ENCODE measurements at places on chromosomes 3 and 15.
A peak's percentile ranks its signal among the peaks of the same experiment; 100 is the strongest.

- DNase-seq, result no peak
These were observed 75.9 kb upstream of the SPRED1 start for GRCh38 chr15:38176691-38177090.

DNA sequence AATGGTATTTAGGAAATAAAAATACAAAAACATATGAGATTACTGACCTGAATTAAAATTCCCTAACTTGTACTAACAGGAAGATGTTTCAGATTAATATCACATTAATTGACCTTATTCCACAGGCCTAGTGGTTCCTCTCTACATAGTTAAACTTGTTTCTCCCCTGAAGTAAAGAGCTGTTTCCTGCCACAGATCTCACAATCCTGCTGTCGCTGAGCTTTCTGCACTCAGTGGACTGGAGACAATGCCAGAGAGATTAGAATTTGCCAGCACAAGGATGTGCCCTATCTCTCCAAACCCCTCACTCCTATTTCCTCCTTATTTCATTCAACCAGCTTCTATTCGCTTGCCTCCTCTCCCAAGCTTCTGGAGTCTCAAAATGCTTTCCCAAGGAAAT is 130.6 kb downstream of the CTNNB1 start:
- DNase-seq, result no peak

- DNase-seq, result no peak
These were observed 103.6 kb upstream of the ABHD17C start for GRCh38 chr15:80591471-80591870.

DNA sequence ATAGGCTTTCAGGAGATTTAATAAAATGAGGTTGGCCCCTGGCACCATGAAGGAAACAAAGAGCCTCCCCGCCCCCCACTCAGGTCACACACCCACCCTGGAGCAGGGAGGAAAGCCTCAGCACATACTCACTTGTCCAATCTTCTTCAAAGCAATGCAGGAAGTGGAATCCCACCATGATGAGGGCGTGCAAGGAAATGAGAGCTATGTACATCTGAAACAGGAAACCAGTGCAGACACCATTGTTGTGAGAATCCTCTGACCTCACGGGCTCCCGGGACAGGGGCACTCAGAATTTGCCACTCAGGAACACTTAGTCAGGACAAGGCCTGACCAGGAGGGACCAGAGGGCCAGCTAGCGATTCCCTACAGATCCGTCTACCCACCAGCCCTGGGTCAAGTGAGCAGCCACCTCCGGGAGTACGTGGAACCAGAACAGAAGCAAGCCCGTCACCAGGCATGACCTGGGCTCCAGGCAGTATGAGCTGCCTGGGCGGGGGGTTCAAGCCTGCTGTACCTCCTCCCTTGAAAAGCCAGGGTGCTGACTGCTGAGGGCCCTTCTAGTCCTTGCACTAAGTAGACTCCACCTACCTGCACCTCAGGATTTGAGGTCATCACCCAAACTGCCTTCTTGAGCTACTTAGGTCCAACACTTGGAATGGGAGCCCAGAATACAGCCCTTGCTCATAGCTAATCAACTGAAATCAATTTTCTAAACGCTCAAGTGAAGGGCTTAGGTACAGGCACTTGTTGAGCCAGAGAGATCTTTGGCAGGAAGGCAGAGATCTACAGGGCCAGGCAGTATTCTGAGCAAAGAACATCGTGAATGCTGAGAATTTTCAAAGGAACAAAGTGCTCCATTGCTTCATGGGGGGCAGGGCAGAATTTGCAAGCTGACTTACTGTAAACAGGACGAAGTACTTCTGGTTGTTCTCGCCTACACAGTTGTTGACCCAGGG is 42.7 kb downstream of the ZDHHC3 start:
- no peak for DNase-seq

DNA sequence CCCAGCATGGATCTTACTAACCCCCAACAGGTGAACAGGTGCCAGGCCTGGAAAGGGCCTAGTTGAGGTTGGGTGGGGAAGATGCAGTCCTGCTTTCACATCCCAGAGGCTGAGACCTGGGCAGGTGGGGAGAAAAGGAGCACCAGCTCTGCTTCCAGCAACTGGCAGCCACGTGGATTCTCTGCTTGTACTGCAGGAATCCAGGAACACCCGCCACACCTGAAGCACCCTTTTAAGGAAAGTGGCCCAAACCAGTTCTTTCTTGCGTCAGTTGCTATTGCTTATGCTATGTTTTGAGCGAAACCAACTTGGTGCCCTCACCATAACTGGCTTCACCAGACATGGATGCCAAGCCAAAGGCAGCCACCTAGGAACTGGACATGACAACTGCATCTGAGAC is 28.1 kb upstream of the NEO1 start:
- no peak for DNase-seq

- DNase-seq, result no peak
These were observed 9.1 kb upstream of the SCG3 start for GRCh38 chr15:51672155-51672687.

GRCh38 chr3:33104803-33105202 is 7.9 kb upstream of the GLB1 start:
- no peak for DNase-seq

GRCh38 chr15:49692514-49693090 is 71.8 kb downstream of the DTWD1 start:
- DNase-seq, result no peak

DNA sequence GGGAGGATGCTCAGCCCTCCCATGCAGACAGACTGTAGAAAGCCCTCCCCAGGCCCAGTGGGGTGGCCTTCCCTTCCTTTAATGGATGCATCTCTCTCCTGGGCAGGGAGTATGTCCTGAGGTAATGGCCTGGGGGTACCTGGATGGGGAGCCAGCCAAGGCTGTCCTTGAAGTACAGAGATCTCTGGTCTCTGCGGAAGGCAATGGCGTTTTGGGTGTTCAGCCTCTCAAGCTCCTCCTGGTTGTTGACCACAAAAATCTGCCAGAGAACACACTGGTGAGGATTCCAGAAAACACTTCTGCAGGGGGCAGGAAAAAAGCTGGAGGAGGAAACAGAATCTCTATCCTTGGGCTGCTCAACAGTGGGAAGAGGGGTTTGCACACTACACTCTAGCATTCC is 28.9 kb downstream of the EAF1 start:
- no peak for DNase-seq

DNA sequence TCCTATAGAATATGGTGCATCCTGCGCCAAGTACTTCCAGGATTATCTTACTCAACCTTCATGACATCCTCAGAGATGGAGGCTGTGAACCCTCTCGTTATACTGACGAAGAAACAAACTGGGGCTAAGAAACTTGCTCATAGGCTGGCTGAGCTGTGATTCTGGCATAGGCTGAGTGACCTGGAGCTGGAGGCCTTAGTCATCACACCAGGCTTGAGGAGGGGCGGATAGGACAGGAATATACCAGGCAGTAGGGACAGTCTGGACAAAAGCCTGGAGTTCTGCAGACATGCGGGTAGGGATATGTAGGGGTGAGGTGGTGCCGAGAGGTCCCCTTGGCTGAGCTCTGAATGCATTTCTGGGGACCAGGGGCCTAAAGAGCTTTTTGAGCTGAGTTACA is 18.1 kb downstream of the HEMK1 start:
- DNase-seq, result no peak

DNA sequence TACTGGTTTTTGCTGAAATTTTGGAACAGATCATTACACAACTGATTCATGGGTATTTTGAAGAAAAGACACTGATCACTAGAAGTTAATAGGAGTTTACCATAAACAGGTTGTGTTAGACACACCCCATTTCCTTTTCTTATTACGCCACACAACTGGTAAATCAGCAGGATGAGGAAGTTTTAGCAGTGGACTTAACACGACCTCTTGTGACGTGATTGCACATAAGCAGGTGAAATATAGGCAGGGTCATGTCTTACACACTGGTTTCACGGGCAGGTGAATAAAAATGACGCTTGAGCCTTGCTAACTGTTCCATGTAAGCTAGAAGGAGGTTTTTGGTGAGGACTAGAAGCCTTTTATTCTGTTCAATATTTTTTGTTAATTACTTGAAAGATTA is 27.1 kb upstream of the TPRG1 start:
- DNase-seq, result peak; percentile 9

DNA sequence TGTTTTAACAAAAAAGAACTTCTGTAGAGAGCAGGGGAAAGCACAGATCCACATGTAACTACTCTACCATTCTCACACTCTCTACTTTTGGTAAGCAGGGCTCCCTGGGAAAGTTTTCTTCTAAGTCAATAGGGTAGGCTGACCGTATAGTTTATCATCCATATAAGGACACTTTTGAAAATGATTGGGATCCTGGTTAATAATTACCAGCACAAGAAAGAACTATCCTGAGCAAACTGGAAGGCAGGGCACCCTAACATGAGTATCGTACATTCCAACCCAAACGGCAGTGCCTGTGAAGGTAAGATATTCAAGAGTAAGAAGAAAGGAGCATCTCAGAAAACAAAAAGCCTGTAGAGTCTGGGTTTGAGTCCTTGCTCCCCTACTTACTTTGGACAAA is 22.1 kb downstream of the SUSD5 start:
- no peak for DNase-seq

GRCh38 chr15:85047271-85047948 is 65.8 kb downstream of the PDE8A start:
- DNase-seq, result no peak

GRCh38 chr15:86106306-86106705 is 26.6 kb downstream of the AGBL1 start:
- DNase-seq, result no peak

GRCh38 chr3:71701251-71701762 is 23.9 kb downstream of the EIF4E3 start:
- no peak for DNase-seq

GRCh38 chr3:74331711-74332110 is 282.7 kb downstream of the CNTN3 start:
- DNase-seq, result no peak

GRCh38 chr3:43608751-43609150 is 13.1 kb downstream of the ANO10 start:
- no peak for DNase-seq

DNA sequence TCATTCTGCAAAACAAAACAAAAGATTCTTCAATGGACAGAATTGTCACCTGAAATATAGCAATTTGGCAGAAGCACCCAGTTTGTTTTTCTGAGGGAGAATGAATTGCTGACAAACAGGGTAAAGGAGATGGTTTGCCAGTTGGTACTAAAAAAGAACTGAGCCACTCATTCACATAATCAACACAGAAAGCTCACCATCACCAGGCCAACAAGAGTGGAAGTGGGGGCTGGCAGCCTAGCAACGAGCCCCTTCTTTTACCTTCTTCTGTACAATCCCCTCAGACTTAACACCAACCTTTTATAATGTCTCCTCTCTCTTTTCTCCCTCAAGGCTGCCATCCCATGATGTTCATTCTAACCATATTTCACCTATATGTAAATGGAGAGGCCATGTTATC is 5.9 kb downstream of the TOP2B start:
- no peak for DNase-seq

Measured in effector memory CD4-positive, alpha-beta T cell (primary cell).